ENCODE measurements at places on chromosomes 1 and 21.

GRCh38 chr1:89761901-89762300, 58.9 kb upstream of the LRRC8D start:
- no peak for DNase-seq

- DNase-seq = no peak
These were observed 100.7 kb upstream of the SPATA6 start for GRCh38 chr1:48572646-48573258.

- no peak for DNase-seq
These were observed 241.8 kb downstream of the TTLL7 start for GRCh38 chr1:83756984-83757717.

DNA sequence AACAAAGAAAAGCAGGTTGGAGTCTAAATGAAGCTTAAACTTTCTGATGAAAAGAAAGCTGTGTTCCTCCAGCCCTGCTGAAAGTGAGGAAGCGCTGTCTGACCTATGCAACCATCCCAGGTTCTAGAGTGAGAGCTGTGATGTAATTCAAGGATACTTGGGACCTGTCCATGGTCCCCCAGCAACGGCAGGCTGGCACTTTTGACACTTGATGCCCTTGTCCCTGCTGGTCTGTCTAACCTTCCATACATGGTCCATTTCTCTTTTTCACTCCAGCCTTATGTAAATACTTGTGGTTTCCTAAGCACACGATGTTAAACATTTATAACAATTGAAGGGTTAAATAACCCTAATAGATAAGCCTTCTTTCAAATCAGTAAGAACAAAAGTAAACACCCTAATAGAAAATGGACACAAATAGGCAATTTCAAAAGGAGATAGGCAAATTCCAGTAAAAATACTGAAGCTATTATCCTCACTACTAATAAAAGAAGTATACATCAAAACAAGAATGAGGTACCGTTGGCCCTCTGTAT, 17.7 kb upstream of the KDM4A start:
- no peak for DNase-seq

DNA sequence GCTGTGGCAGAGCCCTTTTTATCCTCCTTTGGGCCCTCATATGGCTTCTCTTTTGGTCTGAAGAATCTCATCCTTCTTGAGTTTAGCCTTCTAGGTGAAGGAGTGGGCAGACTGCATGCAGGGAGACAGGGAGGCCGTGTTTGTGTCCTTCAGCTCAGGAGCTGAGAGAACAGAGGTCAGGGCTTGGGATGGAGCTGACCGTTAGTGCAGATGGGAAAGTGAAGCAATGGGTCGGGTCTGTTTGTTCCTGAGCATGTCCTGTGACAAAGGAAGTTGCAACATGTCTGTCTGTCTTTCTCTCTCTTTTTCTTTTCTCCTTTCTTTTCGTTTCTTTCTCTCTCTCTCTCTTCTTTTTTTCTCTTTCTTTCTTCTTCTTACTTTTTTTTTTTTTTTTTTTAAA, 14.9 kb downstream of the MAPKAPK2 start:
- no peak for DNase-seq

GRCh38 chr1:95496773-95497172, 262.8 kb downstream of the RWDD3 start:
- no peak for DNase-seq

DNA sequence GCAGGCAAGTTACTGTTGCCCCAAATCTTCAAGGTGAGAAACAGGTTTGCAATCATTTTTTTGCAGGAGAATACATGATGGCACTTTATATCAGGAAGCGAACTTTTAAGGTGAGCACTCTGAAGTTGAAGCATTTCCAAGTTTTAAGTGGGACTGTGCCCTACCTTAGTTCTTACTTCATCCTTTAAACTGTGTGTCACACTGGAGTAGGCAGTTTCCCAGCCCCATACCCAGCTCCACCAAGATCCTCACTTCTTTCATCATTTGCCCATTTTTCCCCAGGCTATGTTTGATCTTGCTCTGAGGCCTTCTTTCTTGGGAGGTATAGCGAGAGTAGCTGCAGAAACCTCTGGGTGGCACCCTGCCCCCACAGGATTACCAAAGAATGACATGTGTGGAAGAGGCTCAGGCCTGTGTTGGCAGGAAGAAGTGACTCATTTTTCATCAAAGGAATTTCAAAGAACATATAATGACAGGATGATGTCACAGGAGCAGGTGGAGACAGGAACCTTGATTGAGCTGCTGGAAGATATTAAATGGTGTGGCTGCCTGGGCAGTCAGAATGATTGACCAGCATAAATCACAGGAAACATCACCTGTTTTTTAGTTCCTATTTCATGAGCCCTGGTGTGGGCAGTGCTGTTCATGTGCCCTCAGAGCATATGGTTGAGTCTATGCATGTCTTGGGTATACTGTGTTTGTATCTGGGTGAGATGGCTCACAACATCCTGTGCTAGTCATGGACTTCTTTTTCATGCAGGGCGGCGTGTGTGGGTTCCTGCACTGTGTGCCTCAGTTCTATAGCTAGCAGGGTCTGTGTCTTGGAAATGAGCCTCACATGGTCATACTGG, 20.8 kb upstream of the MACF1 start:
- peak; percentile 73 for DNase-seq

GRCh38 chr21:36693489-36694030, 5.4 kb upstream of the SIM2 start:
- no peak for DNase-seq

GRCh38 chr21:45724994-45725843, 81.7 kb downstream of the PCBP3 start:
- DNase-seq = no peak

DNA sequence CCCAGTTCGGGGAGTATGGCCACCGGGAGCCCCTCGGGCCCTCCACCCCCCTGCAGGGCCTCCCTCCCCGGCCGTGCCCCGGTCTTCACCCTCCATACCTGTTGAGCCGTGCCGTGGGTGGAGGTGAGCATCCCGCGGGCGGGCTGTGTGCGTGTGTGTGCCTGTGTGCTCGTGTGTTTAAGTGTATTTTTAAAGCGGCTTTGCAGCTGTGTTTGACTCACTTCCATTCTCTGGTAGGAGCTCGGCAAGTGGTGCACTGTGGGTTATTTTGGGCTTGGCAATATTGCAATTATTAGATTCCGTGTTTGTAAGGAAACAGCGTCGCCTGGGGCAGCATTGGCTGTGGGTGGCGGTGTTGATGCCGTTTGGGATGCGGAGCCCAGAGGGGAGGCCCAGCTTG, 20.3 kb upstream of the PLCH2 start:
- no peak for DNase-seq

- DNase-seq = no peak
These were observed 40.6 kb upstream of the LRP8 start for GRCh38 chr1:53368314-53369033.

- no peak for DNase-seq
These were observed 343.9 kb upstream of the DPYD start for GRCh38 chr1:98264727-98265126.

DNA sequence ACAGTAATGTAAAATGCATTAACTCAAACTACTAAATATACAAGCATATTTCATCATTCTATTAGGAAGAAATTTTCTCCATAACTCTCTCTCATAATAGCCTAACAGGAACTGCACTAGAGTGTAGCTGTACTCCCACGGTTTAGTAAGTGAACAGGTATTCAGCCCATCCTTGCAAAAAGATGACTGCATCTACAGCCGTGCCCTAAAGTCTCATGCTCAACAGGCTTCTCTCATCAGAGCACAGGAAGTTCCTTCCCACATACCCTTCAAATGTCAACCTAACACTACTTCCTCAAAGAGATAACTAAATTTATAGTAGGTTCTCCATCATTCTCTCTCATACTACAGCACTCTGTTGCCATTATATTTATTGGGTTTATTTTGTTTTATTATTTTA, 251.6 kb downstream of the AKT3 start:
- DNase-seq = peak; percentile 19

- DNase-seq = no peak
These were observed 292.1 kb downstream of the TM2D1 start for GRCh38 chr1:61432616-61433388.

DNA sequence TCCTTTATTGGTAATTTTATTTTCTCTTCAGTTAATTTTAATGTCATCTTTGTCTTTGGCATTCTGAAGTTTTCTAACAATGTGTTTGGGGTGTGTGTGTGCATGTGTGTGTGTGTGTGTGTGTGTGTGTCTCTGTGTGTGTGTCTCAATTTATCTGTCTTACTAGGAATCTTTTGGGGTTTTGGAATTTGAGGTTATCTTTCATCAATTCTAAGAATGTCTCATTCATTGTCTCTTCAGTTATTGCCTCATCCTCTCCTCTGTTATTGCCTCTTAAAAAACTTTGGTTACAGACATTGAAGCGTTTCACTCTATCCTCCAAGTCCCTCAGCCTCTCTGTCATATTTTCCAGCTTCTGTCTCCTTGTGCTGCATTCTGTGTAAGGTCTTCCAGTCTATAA, 18.1 kb upstream of the SAMD13 start:
- no peak for DNase-seq

- no peak for DNase-seq
These were observed 17.0 kb upstream of the ABCD3 start for GRCh38 chr1:94401206-94401605.

GRCh38 chr1:113197719-113198330, 124.8 kb downstream of the LRIG2 start:
- no peak for DNase-seq

DNA sequence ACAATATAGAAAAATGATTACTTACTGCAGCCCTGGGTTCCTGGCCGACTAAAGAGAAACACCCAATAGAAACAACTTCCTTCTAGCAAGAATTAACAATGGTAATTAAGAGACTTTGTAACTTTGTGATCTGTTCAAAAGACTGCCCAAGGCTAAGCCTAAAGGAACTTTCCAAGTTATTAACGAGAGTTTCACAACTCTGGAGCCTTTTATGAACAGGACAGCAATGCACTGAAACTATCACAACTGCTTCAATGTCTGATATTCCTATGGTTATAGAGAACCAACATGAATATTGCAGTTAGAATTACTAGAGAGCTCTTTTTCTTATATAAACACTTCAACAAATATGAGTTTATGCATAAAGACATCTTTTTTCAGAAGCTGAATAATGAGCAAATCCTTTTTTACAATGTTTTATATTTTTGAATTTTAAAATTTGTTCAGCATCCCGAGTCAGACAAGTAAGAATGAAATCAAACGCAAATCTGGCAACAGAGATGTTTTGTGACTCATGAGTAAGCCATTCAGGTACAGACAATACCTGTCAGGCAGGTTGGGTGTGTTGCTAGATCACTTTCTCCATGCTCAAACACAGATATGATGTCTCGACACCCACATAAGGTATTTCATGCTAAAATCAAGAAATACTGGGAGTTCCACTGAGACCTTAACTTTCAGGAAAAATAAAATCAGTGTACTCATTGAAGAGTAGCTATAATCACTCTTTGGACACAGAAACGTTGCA, 22.2 kb upstream of the KCNJ15 start:
- DNase-seq = no peak

- DNase-seq = no peak
These were observed 63.2 kb downstream of the SSBP3 start for GRCh38 chr1:54342742-54343687.

- DNase-seq = no peak
These were observed 21.5 kb upstream of the DARS2 start for GRCh38 chr1:173802961-173803360.

- no peak for DNase-seq
These were observed 101.9 kb downstream of the SLC45A1 start for GRCh38 chr1:8419861-8420260.

DNA sequence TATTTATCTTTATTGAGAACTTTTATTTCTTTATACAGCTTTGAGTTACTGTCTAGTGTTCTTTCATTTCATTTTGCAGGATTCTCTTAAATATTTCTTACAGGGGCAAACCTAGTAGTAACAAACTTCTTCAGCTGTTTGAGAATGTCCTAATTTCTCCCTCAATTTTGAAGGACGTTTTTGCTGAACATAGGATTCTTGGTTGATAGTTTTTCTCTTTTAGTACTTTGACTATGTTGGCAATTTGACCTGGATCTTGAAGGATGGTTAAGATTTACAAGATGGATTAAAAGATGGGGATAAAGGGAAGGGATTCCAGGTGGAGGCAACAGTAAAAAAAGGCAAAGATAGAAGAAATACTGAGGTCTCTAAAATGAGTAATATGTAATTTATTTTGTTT, 38.9 kb downstream of the XPR1 start:
- no peak for DNase-seq

- DNase-seq = no peak
These were observed 221.5 kb downstream of the RERE start for GRCh38 chr1:8595941-8596340.

GRCh38 chr1:24902471-24902891, 27.6 kb downstream of the RUNX3 start:
- DNase-seq = no peak

- no peak for DNase-seq
These were observed 2.7 kb upstream of the MPZL1 start for GRCh38 chr1:167718914-167719691.

- no peak for DNase-seq
These were observed 1016.1 kb downstream of the KCNT2 start for GRCh38 chr1:195591917-195592672.

GRCh38 chr1:94456736-94457135, 38.5 kb downstream of the ABCD3 start:
- DNase-seq = no peak

DNA sequence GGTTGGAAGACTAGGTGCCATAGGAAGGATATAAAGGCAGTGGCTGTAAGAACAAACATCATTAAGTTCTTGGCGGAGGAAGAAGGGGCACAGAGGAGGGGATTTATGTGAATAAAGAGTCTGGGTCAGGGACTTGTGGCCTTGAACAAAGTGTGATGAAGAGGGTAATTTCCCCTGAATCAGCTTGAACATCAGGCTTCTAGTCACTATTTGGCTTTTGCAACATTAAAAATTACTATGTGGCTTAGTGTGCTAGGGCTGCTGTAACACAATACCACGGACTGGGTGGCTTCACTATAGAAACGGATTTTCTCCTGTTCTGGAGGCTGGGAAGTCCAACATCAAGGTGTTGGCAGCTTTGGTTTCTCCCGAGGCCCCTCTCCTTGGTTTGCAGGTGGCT, 70.5 kb upstream of the CNIH3 start:
- no peak for DNase-seq

- no peak for DNase-seq
These were observed 88.7 kb downstream of the CD247 start for GRCh38 chr1:167429612-167430011.

GRCh38 chr1:48738356-48738755, 38.3 kb downstream of the BEND5 start:
- DNase-seq = no peak
